ENCODE measurements at places on chromosomes 5 and 9.
A peak's percentile ranks its signal among the peaks of the same experiment; 100 is the strongest.

GRCh38 chr5:134551901-134552300, 26.4 kb downstream of the JADE2 start:
- DNase-seq: no peak

GRCh38 chr5:132372127-132372526, 2.6 kb downstream of the SLC22A5 start:
- DNase-seq: no peak

DNA sequence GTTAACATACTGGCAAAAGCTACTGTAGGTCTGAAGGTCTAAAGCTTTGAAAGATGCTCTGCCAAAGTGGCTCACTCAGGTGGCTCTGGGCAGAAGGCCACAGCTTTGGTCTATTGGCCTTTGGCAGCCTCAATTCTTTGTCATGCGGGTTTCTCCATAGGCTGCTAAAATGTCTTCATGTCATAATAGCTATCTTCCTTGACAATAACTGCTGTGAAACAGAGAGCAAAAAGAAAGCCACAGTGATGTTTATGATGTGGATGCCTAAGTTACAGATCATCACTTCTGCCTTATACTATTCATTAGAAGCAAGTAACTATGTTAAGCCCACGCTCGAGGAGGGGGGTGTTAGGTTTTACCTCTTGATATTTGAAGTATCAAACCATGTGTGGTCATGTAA, 906.1 kb upstream of the CDH9 start:
- DNase-seq: no peak

- DNase-seq: no peak
Observed at GRCh38 chr9:33137781-33138264, 29.3 kb downstream of the B4GALT1 start.

DNA sequence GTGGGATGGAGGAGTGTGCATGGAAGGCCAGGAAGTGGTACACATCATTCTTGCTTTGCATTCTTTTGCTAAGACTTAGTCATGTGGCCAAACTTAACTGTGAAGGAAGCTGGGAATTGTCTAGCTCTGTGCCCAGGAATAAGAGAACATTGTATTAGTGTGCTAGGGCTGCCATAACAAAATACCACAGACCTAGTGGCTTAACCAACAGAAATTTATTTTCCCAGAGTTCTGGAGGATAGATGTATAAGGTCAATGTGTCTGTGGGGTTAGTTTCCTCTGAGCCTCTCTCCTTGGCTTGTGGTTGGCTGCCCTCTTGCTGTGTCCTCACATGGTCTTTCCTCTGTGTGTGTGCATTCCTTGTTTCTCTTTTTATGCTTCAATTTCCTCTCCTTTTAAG, 32.4 kb downstream of the NNT start:
- DNase-seq: no peak

DNA sequence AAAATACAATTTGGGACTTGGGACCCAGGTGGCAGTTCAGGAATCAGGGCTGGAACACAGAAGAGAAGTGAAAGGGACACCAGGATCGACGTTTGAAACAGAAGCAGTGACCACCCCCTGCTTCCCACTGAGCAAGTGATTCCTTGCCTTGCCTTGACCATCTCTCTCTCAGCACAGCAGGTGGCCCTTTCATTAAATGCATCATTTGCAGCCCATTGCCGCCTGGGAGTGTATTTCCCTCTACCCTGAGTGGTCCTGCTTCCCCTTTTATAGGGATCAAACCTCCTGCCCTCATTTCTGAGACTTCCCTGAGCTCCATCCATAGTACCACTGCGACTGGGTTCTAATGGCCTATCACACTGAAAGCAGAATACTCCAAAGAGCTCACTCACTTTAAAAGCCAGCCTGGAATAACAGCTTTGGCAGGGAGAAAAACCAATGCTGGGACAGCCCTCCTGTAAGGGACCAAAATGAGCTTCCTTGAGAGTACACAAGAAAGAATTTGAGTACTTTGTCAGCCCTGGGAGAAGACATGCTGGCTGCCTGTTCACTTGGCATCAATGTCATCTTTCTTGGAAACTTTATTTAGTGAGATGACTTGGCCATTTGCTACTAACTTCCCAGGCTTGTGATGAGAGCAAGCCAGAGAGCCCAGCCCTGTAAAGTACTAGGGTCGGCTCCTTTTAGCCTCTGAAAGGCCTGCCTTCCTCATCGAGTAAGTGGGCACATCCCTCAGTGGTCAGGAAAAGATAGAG, 149.7 kb downstream of the SLIT3 start:
- no peak for DNase-seq

GRCh38 chr5:111775224-111775623, 18.2 kb upstream of the NREP start:
- DNase-seq: no peak

DNA sequence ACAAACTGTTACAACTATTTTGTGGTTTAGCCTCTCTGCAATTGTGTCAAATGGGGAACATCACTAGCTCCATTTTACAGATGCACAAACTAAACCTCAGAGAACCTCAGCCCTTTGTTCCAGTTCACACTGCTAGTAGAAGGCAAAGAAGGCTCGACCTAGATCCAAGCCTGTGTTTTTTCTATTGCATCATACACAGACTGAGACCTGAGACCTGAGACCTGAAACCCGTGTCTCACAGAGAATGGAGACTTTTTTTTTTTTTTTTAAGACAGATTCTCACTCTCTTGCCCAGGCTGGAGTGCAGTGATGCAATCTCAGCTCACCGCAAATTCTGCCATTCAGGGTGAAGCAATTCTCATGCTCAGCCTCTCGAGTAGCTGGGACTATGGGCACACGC, 120.8 kb downstream of the GALNT10 start:
- DNase-seq: peak; percentile 66

DNA sequence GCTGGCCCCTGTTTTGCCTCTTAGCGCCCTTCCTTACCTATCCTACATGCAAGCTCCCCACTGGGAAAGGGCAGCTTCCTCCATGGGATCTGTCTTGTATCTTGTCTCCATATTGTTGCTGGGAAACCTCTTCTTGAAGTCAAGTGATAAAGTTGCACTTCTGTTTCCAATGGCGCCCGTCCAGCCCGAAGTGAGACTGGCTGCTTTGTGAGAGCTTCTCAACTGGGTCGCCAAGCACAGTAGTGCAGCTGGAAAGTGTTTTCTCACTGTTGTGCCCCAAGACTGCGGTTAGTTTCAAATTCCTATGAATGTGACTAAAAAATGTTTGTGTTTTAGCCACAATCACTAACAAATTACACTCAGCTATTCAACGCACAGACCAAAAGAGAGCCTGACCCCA, 506.6 kb upstream of the MPDZ start:
- DNase-seq: no peak

GRCh38 chr5:177198738-177199137, 65.2 kb downstream of the NSD1 start:
- DNase-seq: no peak

DNA sequence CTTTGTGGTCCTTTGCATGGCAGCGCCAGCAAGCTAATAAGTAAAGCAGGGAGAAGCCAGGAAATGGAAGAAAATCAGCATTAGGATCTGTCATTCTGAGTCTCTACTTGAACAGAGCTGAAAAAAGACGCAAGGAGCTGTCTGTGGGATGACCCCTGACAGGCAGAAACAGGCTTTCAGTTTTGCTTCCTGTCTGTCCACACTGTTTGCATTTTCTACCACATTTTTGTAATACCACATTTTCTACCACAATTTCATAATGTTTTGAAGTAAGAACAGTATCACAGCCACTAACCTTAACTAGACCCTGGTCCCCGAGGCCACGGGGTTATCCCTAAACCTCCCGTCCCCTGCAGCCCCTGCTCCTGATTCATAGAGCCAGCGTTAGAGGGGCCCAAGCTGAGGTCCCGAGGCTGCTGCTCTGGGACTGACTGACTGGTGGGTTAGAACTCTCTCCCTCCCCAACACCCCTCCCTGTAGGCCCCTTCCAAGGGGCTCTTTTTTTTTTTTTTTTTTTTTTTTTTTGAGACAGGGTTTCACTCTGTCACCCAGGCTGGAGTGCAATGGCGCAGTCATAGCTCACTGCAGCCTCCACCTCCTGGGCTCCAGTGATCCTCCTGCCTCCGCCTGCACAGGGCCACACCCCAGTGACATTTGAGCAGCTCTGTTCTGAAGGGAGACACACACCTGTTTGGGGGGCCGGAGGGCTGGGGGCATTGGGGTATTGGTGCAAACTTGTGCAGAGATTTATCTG, 4.0 kb upstream of the CLIC3 start:
- peak; percentile 58 for DNase-seq

DNA sequence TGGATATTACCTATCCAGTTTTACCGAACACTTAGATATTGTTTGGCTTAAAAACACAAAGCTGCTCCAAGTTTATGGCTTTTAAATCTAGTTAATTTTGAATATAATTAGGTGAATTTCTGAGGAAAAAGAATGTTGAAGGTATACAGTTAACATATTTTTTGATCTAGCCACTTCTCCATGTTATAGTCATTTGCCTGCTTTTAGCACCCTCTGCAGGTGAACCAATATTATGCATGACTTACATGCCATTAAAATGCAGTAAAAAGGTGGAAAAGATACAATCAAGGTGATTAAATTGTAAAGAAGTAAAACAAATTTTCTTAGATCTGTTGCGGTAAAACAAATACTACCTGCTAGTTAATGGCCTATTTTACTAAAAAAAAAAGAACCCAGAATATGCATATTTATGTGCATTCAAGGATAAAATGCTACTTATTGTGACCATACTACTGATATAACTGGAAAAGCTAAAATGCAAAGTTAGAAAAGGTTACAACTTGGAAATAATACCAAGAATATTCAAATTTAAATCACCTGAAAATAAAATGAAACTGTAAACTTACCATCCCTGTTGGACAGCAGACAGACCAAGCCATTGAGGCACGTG, 132.1 kb downstream of the AP3B1 start:
- DNase-seq: peak; percentile 9

- DNase-seq: no peak
Observed at GRCh38 chr9:108163321-108164005, 673.9 kb upstream of the KLF4 start.

DNA sequence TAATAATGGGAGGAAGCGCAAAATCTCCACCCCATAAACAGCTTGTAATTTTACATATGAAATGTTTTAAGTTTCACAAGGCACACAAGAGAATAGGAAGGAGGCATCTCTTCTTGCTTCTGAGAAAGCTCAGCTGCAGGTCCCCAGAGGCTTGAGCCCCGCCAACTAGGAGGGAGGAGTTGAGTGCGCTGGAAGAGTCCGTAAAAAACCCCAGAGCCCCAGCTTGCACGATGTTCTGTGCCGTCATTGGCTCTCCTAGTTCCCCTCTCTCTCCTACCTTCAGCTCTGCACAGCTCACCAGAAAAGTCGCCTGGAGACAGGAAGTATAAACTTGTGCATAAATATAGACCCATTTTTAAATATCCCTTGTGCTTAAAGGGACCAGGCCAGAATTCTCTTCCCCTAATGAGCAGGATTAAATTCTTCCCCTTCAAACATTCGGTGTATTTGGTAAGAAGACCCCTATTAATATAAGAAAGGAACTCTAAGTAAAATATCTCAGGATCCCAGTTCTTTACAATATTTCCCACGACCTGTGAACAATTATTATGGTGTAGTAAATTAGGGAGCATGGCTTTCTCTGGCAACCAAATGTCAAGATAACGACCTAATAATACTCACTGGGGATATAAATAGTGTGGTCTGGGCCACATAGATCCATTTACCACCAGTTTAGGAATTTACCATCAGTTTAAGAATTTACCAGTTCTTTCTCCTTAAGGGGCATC, 13.7 kb downstream of the GLRX start:
- DNase-seq: peak; percentile 87

DNA sequence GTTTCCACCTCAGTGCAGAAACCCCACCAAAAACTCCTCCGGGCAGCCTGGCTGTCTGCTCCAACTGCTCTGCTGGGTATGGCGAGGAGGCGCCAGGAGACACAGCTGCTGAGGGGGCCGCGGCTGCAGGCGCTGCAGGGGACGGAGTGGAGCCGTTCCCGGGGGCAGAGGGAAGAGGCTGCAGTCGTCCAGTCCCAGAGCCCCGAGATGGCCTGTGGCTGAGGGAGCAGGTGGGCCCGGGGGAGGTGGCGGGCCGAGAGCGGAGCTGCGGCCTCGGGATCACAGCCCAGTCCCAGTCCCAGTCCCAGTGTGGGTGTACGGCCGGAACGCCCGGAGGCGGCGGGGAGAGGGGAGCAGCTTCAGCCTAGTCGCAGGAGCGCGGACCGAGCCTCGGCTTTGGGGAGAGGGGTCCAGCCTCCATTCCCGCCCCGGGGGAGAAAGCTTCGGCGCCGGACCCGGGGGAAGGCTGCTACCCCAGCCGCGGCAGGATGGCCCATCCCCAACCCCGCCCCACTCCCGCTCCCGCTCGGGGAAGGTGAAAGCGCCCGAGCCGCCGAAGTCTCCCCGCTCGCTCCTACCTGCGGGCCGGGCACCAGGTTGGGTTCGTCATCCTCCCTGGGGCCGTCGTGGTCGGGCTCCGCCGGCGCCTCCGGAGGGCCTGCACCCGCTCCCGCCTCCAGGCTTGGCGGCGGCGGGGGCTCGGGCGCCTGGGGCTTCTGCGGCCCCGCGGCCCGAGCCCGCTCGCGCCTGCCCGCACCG, 513 bp downstream of the FAM193B start:
- peak; percentile 66 for DNase-seq

GRCh38 chr9:7534211-7534935, 265.2 kb downstream of the DMAC1 start:
- peak; percentile 24 for DNase-seq

- DNase-seq: no peak
Observed at GRCh38 chr9:122815544-122815943, 12.8 kb downstream of the PDCL start.

DNA sequence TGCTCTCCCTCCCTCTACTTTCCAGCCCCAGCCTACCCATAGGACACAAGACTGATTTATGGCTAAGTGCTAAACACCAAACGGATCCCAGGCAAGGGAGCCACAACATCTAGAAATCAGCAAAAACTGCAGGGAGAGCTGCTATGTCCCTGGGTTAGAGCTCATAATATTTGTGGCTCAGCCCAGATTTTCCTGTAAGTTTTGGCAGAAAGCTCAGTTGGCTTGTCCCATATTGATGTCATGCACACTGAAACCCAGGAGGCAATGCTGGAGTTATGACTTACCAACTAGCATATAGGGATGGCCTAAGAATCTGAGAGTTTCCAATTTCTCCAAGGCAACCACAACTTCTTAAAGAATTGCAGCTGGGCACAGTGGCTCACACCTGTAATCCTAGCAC, 44.7 kb upstream of the MYOT start:
- DNase-seq: no peak

DNA sequence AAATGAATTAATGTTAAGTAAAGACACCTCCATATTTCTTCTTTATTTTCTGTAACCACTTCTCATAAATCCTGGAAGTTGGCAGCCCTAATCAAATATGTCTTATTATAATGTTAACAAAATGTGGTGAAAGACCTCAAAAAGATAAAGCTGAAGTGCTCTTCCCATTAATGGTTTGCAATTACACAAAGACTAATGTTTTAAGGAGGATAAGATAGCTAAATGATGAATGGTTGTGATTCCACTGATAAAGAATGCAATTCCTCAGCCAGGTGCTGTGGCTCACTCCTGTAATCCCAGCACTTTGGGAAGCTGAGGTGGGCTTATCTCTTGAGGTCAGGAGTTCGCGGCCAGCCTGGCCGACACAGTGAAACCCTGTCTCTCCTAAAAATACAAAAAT, 125.8 kb upstream of the SNX2 start:
- no peak for DNase-seq

Measured in activated CD4-positive, alpha-beta T cell treated with anti-CD3 and anti-CD28 coated beads for 36 hours (primary cell).